Right hindlimb (tissue), 1 donor: ENCODE measurements at places on chromosomes 11 and 22.

DNA sequence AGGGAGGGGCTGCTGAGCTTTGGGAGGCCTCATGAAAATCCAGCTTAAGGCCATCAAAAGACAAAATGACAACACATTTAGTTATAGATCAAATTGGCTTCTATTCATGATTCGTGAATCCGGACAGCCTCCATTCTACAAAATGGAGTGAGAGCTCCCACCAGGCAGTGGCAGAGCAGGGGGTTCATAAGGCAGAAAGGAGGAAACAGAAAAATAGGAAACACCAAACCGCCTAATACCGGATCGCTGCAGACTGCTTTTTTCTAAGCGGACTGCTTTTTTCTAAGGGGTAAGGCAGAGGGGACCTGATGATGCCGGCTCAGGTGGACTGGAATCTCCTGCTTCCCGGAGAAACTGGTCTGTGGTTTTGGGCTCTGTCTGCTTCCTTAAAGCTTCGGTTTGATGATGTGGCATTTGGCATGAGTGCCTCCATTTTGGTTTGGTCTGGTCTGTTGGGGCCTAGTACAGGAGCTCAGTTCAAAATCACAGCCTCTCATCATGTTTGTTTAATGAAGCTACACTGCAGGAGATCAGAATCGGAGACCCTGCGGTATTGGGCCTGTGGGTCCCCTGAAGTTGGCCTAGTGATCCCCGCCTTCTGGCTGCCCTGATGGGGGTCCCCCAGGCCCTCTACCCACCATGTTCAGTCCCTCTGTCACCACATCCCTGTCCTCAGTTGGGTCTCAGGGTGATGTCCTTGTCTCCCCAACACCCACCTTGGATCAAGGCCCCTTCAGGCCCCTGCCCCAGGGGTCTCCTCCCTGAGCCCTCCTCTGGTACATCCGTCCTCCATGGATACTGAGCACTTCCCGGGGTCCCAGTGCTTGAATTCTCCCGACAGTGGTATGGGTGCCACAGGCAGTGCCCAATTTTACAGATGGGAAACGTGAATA, 1.2 kb downstream of the ALDH3B1 start:
- DNase-seq: no peak

DNA sequence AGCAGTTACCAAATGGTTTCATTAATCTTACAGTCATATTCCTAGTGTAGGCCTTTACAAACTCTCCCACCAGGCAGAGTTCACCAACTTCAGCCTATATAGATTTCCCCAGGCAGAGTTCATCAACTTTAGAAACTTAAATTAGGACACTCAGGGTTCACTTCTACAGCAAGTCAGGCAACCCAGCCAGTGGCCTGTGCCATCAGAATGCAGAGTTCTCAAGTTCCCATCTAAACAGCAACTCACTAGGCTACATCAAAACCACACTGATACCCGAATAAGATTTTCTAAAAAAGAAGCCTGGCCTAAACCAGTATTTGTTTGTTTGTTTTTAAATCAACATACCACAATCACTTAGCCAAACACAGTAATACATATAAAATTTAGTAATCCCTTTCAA, 33.7 kb downstream of the PICALM start:
- no peak for DNase-seq

DNA sequence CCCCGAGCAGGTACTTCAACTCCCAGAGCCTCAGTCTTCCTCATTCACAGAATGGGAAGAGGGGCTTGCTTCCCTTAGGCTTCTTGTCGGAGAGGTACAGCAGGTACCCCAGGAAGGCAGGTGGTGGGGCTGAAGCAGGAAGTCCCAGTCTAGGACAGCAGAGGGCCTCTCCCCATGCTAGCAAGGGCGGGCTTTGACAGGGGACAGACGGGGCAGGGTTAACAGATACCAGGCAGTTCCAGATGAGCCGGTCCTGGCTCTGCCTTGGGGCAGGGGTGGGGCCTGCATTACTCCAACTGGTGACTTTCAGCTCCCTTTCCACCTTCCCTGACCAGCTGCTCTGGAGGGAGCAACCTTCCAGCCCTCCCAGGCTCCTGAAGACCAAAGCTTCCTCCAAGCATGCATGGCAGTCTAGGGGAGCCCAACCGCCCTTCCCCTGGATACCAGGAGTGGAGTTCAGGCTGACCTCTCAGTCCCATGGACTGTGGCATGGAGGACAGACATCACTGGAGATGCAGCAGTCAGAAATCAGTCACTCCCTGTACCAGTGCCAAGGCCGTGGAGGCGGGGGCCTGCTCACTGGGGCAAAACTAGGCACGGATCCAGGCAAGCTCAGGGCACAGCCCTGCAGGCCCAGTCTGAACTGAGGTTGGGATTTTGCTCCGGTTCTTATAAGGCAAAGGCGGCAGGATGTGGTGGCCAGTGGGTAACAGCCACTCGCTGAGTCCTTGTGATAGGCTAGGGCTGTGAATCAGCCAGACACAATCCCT, 60.5 kb downstream of the NAT10 start:
- DNase-seq: no peak

- peak; percentile 89 for DNase-seq
Measured at GRCh38 chr11:131674051-131674755, 303.8 kb downstream of the NTM start.

DNA sequence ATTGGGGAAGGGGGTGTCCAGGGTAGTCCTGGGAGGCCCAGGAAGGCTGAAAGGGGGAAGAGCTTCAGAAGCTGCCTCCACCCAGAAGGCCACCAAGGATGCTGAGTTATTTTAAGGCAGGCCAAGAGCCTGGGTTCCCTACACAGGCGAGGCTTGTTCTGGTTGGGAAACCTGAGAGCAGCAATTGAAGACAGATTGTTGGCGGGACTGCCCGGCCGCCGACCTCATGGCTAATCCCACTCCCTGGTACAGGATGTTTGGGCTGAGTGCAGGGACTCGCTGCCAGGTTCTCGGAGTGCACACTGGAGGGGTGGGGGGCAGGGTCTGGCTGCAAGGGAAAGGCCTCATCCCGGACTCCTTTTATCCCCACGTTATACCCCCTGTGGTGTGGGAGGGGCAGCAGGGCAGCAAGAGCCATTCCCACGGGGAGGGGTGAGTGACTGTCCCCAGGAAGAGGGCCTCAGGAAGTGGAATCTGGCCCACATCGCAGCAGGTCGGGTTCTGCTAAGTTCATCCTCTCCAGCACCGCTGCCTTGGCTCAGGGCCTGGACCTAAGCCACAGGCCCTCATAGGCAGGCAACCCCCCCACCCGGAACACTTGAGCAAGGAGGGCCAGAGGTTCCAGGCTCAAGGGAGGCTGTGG, 43.6 kb upstream of the PRR5 start:
- DNase-seq: peak; percentile 91

DNA sequence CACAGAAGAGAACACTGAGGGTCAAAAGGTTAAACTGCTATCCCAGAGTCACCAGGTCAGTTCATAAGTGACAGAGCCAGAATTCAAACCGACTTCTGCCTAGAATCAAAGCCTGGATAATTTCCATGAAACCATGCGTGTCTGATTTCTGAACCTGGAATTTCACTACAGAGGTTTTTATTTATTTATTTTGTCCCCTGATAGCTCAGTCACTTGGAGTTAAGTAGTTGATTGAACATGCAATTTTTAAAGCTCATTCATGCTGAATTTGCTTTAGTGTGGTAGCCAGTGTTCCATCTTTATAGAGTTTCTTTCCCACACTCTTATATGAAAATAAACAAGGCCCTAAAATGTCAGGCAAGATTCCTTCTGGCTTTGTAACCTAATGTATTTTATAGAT, 93.2 kb downstream of the NAV2 start:
- no peak for DNase-seq

DNA sequence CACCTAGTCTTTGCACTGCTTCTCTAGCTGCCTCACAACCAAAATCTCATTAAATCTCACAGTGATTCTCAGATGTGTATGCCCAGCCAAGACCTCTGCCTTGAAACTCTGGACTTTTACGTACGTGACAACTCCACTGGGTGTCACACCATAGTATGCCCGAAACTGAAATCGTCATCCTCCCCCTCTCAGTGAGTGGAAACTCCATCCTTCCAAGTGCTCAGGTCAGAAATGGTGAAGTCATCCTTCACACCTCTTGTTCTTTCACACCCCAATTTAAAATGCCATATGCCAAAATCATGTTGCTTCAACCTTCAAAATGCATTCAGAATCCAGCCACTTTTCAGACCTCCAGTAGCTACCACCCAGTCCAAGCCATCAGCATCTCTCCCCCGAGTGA, 42.5 kb downstream of the SFI1 start:
- DNase-seq: no peak

- DNase-seq: no peak
Measured at GRCh38 chr11:70319396-70320076, 49.0 kb downstream of the PPFIA1 start.

DNA sequence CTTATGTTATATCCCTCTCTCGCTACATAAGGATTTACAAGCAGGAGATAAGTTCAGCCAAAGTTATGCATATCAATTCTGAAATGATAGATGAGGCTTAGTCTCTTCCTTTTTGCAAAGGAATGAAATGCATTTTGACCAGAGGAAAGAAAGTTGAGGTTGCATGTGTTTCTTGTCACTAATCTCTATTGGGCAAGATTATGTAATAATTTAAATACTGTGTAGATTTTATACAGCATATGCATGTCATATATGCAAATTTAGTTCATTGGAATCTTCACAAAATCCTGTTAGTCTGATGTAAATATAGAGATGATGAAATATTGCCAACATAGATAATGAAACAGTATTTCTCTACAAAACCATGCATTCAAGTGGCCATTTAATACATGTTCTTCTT, 858.7 kb upstream of the RAG2 start:
- no peak for DNase-seq

DNA sequence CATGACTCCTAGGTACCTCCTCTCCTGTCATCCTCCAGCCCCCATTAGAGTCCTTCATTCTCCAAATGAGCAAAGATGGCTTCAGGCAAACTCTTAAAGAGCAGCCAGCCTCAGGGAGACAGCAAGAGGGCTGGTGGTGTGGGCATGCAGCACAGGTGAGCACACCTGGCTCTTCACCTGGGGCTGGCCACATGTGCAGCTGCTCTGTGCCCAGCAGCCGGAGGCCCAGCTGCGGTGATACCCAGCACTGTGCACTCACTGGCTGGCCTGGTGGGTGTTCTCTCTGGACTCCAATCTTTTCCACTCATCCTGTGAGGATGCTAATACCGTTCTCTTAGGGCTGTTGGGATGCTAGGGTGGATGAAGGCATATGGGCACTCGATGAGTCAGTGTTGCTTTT, 106.1 kb upstream of the PARVA start:
- no peak for DNase-seq

DNA sequence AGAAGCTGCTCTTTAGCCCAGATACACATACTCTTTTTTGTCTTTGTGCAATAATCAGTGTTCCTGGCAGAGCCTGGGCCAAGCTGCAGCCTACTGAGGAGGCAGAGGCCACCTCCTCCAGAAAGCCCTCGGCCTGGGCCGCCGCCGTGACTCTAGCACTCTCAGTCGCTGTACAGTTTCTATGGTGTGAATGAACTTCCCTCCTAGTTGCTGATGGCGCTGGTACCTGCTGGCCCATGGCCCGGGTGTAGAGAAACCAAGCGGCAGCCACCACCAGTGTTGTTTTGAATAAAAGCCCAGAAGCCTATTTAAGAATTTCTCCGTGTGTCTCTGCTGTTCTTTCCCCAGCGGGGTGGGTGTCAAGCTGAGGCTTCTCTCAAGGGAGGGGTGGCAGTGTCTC, 118.9 kb downstream of the CACNA1I start:
- DNase-seq: no peak

DNA sequence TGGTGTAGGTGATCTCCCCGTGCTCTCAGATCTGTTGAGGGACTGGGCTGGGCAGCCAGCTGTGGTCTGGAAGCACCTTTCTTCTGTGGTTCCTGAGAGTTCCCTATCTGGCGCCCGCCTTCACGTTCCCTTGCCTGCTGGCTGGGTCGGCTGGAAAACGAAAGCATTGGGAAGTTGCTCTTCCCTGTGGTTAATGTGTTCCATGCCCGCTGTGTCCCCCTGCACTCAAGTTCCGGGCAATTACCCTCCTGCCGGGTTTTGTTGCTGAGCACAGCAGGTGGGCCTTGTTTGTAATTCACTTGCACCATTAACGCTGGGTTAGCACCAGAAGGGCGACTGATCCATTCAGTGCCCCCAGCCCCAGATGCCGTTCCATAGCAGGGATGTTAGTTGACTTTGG, 134.1 kb downstream of the GRIK4 start:
- peak; percentile 26 for DNase-seq

- peak; percentile 38 for DNase-seq
Measured at GRCh38 chr11:78370406-78371172, 47.0 kb downstream of the GAB2 start.

DNA sequence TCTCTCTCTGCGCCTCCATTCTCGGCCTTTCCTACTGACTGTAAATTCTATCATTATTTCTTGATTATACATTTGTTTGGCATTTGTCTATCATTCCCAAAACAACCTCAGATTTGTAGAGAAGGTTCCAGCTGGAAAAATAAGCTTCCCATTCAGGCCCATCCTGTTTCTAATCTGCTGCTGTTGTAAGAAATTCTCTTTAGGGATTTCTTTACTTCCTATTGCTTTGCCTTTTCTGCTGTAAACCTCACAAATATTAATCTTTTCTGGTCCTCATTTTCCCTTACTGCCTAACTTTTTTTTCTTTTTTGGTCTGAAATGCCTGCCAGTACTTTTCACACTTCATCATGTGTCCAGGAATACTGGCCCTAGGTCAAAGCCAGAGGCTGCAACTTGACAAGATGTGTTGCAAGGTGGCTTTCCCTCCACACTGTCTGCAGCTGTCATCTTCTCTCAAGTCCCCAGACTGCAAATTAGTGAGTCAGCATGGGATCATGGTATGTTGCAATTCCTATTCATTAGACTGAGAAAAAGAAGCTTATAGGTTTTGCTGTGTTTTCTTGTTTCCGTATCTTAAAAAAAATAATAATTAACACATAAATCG, 858.7 kb upstream of the CHORDC1 start:
- DNase-seq: peak; percentile 73

- no peak for DNase-seq
Measured at GRCh38 chr11:75345455-75346160, 5.9 kb downstream of the ARRB1 start.

- no peak for DNase-seq
Measured at GRCh38 chr11:63553759-63554158, 9.4 kb downstream of the PLAAT2 start.
